Activated CD4-positive, alpha-beta memory T cell treated with anti-CD3 and anti-CD28 coated beads, Interleukin-2, amount 10 ng/mL, durations not matched to agents 7 days and 5 days (primary cell): ENCODE measurements at places on chromosomes 13 and 19.

DNA sequence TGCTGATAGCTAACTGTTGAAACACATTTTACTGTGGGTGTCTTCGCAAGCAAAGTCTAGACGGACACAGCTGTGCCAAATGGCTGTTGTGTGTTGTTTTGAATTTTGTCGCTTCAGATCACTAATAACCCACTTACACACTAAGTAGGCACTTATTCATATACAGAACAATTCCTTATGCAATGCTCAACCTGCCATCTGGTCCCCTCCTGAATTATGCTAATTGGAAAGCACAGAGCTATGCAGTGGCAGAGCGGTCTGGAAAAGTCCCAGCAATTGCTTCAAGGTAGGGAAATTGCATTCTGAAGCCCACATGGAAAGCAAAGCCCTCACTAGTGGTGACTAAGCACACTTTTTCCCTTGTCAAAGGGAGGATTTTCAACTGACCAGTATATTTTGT is 69.9 kb downstream of the C13orf42 start:
- no peak overlapping the region for H3K4me3 ChIP-seq
- peaks cover 5% of the 10 kb centered on the region for H3K4me1 ChIP-seq
- DNase-seq: no peak
- no peak overlapping the region for H3K27ac ChIP-seq
- no peaks in the 10 kb centered on the region for H3K36me3 ChIP-seq

DNA sequence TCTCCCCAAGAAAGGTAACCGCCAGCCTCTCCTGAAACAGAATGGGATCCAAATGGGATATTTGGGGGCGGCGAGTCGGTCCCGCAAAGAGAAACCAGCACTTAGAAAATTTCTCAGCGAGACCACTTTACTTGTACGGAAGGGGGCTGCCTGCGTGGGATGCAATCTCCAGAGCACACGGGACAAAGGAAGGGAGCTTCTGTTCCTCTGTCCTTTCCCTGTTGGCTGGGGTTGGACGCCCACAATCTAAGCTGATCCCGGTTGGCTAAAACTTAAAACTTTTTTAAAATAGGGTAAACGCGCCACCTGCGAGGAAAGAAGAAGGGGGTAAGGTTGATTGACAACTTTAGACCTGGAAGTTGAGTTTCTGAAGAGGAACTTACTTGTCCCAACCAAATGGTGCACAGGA is 826 bp upstream of the BSG start:
- peak overlapping the region; percentile 96 for H3K27ac ChIP-seq
- peaks cover 41% of the 10 kb centered on the region for H3K4me1 ChIP-seq
- peak overlapping the region; percentile 84 for H3K4me3 ChIP-seq
- no peaks in the 10 kb centered on the region for H3K36me3 ChIP-seq

GRCh38 chr19:13847407-13848339 is 29.3 kb upstream of the NANOS3 start:
- DNase-seq: peak; percentile 87
- no peaks in the 10 kb centered on the region for H3K27me3 ChIP-seq
- H3K4me1 ChIP-seq: peaks cover 59% of the 10 kb centered on the region
- H3K27ac ChIP-seq: peak overlapping the region; percentile 99
- peak overlapping the region; percentile 80 for H3K4me3 ChIP-seq
- no peaks in the 10 kb centered on the region for H3K36me3 ChIP-seq

DNA sequence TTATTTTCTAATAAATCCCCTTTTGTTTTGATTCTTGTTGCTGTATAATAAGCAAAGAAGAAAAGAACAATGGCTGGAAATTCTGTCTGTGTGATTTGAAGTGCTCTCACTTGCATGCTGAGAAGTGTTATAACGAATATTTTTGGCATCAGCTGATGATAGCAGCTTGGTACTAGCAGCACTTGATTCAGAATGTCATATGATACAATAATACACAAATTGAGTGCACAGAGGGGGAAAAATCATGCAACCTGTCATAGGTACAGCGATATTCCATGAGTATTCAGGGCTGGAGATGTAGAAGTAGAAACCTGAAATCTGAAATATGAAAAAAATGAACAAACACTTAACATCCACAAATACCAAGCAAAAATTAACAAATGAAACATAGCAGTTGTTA is 108.1 kb downstream of the FGF14 start:
- DNase-seq: no peak
- no peak overlapping the region for H3K4me3 ChIP-seq
- H3K27ac ChIP-seq: no peak overlapping the region
- no peaks in the 10 kb centered on the region for H3K4me1 ChIP-seq
- H3K27me3 ChIP-seq: no peaks in the 10 kb centered on the region

GRCh38 chr19:55080121-55080967 is 4.7 kb downstream of the EPS8L1 start:
- peak overlapping the region; percentile 84 for H3K27ac ChIP-seq
- H3K4me1 ChIP-seq: peaks cover 36% of the 10 kb centered on the region
- H3K36me3 ChIP-seq: peaks cover 5% of the 10 kb centered on the region

DNA sequence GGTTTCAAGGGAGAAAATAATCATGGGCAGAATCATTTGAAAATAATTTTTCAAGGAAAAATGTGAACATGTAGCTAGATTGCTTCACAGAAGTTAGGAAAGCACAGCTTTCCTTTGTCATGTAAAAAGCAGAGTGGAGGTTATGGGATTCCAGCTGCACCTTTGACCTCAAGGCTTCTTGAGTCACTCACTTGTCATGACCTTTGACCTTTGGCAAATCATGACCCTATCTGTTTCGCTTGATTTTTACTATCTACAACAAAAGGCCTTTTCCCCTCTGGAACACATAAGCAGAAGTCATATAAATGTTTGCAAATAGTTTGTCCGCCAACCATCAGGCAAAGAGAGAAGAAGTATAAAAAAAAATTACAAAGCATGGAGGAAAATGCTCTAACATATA is 210.7 kb upstream of the MIR17HG start:
- H3K36me3 ChIP-seq: no peaks in the 10 kb centered on the region
- no peak overlapping the region for H3K4me3 ChIP-seq
- H3K27ac ChIP-seq: no peak overlapping the region
- H3K27me3 ChIP-seq: no peaks in the 10 kb centered on the region
- no peaks in the 10 kb centered on the region for H3K4me1 ChIP-seq

DNA sequence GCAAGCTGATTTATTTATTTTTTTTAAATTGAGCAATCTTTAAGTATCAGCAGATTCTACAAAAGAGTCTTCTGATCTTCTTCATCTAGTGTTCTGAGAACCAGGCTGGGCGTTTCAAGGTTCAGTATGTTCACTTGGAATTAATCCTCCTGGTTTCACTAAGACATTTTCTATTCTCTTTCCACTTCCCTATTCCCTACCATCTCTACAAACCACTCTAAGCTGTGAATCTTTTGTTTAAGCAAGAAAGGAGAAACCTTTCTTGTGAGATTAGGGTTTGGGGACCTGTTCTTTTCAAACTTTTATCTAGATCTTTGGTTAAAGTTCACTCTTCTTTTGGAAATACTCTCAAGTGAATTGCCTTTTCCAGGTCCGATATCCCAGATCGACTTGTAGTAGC is 59.3 kb downstream of the URI1 start:
- peaks cover 61% of the 10 kb centered on the region for H3K36me3 ChIP-seq
- peaks cover 46% of the 10 kb centered on the region for H3K4me1 ChIP-seq
- DNase-seq: no peak
- no peaks in the 10 kb centered on the region for H3K27me3 ChIP-seq

DNA sequence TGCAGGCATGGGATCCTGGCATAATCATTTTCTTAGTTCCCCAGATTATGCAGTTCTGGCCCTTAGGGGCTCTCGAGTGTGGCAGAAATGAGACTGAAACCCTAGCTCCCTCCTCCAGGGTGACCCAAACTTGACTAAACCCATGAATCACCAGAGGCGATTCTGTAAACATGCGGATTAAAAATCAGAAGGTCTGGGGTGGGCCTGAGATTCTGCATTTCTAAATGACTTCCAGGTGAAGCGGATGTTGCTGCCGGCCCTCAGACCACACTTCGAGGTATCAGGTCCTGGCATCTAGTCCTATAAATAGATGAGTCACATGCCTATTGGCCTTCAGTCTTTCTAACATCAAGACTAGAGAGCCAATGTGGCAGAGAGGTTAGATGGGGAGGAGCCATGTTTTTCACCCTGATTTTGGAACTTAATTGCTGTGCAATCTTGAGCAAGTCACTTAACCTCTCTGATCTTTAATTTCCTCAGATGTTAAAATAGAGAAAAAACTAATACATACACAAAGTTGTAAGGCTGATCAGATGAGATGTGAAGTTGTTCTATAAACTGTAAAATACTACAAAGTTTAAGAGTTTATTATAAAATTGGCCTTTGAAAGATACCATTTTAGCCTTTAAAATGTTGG is 431.2 kb downstream of the FOXO1 start:
- H3K4me3 ChIP-seq: no peak overlapping the region
- no peaks in the 10 kb centered on the region for H3K27me3 ChIP-seq
- no peak for DNase-seq
- peaks cover 10% of the 10 kb centered on the region for H3K4me1 ChIP-seq
- H3K27ac ChIP-seq: no peak overlapping the region

DNA sequence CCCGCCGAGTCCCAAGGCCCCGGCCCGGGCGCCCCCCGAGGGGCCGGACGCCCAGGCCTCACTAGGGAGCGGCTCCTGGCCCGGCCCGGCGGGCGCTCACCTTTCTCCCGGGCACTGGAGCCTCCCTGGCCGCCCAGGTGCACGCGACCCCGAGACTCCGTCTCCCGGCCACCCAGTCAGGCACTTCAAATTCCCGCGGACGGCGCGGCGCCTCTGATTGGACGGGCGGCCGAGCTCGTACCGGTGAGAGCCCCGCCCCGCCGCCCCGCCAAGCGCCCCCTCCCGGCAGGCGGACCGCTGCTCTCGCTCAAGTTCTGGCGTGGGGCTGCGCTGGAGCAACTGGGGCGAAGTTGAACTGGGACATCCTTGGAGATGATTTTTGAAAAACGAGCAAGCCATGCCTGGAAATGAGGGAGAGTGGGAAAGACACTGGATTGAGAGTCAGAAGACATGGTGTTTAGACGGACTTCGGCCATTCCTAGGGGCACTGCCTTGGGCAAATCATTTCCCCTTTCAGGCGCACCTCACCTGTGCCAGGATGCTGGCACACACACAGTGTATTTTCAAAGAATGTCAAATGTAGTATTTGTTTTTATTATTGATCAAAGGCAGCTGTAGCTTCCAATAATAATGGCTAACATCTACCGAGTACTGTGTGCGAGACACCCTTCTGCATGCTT is 485.3 kb downstream of the UQCRFS1 start:
- peaks cover 18% of the 10 kb centered on the region for H3K27me3 ChIP-seq
- no peaks in the 10 kb centered on the region for H3K36me3 ChIP-seq
- H3K4me3 ChIP-seq: no peak overlapping the region
- H3K4me1 ChIP-seq: peaks cover 1% of the 10 kb centered on the region
- peak; percentile 35 for DNase-seq
- no peak overlapping the region for H3K27ac ChIP-seq

- H3K36me3 ChIP-seq: no peaks in the 10 kb centered on the region
- H3K27me3 ChIP-seq: no peaks in the 10 kb centered on the region
- H3K4me1 ChIP-seq: peaks cover under 1% of the 10 kb centered on the region
- H3K27ac ChIP-seq: no peak overlapping the region
- no peak for DNase-seq
Observed at GRCh38 chr19:34493038-34493648, 11.6 kb downstream of the WTIP start.

DNA sequence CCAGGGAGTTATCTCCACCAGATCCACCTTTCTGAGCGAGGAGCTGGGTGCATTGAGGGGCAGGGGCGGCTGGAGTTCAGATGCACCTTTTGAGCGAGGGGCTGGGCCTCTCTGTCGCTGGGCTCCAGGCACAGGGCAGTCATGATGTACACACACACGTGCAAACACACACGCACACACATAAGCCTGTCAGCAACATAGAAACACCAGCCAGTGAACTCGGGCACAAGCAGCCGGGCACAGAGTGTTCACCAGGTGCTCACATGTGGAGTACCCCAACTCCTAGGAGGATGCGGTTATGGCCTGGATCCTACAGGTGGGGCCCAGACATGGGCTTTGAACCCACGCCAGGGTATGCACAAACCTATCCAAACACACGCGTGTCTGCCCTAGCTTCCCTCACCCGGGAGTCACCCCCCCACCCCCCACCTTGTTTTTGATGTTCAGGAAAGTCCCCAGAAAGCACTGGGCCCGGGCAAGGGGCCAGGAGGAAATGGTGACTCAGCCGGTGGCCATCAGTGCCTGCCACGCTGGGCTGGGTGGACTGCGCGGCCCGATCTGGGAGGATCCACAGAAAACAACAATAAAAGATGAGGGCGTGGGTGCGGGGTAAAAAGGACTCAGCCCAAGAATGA is 13.3 kb downstream of the ARRDC2 start:
- H3K27me3 ChIP-seq: no peaks in the 10 kb centered on the region
- peak; percentile 58 for DNase-seq
- H3K27ac ChIP-seq: peak overlapping the region; percentile 81
- peak overlapping the region; percentile 79 for H3K4me3 ChIP-seq
- peaks cover 50% of the 10 kb centered on the region for H3K4me1 ChIP-seq

DNA sequence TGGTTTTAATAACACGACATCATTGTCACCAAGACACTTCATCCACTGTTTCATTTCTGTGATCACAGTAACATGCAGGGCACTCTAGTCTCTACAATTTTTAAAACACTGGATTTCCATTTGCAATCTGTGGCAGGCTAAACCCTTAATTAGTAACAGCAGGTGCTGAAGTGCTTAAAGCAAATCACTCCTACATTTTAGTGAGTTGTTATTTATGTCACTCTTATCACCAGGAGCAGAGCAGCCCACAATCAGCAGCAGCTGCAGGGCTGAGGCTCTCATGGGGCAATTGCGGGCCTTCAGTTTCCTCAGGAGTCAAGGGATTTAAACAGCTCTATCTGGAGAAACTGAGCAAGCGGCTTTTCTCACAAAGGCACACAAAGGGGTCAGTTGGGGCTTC is 1.6 kb downstream of the SOHLH2 start:
- no peak for DNase-seq
- H3K36me3 ChIP-seq: no peaks in the 10 kb centered on the region
- H3K4me1 ChIP-seq: no peaks in the 10 kb centered on the region
- no peak overlapping the region for H3K4me3 ChIP-seq
- no peak overlapping the region for H3K27ac ChIP-seq

DNA sequence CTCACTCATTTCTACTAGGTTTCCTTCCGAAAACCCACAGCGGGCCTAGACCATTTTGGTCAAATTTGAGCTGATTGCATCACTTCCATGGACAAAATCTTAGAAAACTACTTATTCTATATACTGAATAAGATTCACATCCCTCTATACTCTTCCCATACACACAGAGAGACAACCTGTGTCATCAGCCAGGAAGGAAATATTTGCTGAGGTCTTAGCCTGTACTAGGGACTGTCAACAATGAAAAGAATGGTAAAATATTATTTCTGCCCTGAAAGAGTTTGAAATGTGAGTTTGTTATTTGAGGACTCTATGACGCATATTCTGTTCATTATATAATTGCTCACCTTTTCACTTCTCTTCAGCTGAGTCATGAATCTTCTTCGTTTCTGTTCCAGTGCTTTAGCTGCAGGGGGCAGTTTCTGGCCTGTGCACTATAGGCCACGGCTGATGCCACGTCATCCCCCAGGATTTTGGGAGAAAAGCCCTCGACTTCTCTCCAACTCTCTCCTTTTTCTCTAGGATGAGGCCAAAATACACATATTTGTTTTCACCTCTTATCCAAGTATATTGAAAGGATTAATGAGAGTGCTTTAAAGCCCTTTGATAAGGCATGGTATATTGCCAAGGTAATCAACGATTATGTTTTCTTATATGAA is 47.7 kb downstream of the GSX1 start:
- no peak overlapping the region for H3K27ac ChIP-seq
- H3K27me3 ChIP-seq: peaks cover 29% of the 10 kb centered on the region
- H3K4me1 ChIP-seq: no peaks in the 10 kb centered on the region
- H3K4me3 ChIP-seq: no peak overlapping the region
- no peak for DNase-seq

GRCh38 chr13:33322965-33323668 is 37.6 kb upstream of the STARD13 start:
- H3K4me3 ChIP-seq: no peak overlapping the region
- H3K36me3 ChIP-seq: no peaks in the 10 kb centered on the region
- no peak for DNase-seq
- no peaks in the 10 kb centered on the region for H3K27me3 ChIP-seq
- H3K4me1 ChIP-seq: no peaks in the 10 kb centered on the region
- no peak overlapping the region for H3K27ac ChIP-seq
